ENCODE measurements at places on chromosomes 4 and X.

DNA sequence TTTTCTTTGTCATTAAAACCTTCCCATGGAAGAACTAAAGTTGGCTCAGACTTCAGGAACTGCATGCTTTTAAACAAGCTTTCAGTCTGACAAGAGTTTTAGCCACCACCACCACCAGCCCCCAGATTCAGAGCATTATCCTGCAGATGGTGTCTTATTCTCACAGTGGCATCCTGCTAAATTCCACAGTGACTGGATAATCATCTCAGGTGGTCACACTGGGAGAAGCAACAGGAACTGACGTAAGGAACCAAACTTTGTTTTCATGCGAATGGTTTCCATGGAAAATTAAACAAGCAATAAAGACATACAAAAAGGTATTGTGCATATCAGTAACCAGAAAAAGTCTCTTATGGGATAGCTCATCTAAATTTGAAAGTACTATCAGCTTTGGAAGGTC, 370.7 kb downstream of the FBXW7 start:
- no peak for DNase-seq

- no peak for DNase-seq
Observed at GRCh38 chrX:82092307-82092706, 890.4 kb downstream of the SH3BGRL start.

- DNase-seq = no peak
Observed at GRCh38 chr4:109676886-109677285, 26.4 kb downstream of the CASP6 start.

DNA sequence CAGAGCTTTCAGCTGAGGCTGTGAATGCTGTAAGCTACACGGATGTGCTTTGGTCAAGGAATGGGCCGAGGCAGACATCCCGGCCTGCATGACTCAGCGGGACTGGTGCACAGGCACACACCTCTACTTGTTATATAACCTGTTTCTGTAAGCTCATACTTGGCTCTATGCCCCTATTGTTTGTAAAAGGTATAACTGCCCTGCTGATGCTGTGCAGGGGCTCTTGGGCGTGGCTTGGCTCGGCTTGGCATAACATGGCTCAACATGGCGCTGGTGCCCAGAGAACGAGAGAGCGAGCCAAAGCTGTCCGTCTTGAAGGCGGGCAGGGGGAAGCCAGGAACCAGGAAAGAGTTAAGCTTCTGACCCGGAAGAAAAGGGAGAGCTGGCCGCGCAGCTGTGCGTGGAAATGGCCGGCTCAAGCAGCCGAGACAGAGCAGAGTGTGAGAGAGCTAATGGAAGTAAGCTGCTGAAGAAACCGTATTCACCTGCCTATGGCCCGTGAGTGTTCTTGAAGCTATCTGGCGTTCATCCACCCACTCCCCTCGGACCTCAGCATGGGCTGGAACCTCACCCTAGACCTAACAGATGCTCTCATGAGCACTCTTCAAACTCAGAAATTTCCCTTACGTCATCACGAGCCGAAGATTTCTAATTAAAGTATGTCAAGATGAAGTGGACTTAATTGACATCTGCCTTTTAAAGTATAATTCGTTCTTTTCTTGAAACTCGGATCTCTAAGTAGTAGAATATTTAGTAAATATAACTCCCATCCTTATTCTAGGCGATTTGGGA, 286.3 kb upstream of the AGA start:
- no peak for DNase-seq

DNA sequence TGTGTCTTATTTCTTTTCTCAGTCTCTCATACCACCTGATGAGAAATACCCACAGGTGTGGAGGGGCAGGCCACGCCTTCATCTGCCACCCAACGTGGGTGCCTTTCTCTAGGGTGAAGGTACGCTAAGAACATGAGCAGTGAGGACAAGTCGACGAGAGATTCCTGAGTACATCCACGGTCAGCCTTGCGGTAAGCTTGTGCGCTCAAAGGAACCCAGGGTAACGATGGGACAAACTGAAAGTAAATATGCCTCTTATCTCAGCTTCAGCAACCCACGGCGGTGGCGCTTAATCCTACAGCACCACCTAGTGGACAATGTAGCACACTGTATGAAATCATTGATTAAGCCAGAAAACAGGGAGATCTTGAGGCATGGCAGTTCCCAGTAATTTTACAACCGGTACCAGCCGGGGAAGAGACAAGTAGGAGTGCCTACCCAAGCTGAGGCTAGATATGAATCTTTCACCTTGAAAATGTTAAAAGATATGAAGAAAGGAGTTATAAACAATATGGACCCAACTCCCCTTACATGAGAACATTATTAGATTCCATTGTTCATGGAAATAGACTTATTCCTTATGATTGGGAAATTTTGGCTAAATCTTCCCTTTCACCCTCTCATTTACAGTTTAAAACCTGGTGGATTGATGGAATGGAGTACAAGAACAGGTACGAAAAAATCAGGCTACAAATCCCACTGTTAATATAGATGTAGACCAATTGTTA, 63.0 kb downstream of the ZNF732 start:
- no peak for DNase-seq

- DNase-seq = no peak
Observed at GRCh38 chr4:43271946-43272345, 379.4 kb downstream of the GRXCR1 start.

DNA sequence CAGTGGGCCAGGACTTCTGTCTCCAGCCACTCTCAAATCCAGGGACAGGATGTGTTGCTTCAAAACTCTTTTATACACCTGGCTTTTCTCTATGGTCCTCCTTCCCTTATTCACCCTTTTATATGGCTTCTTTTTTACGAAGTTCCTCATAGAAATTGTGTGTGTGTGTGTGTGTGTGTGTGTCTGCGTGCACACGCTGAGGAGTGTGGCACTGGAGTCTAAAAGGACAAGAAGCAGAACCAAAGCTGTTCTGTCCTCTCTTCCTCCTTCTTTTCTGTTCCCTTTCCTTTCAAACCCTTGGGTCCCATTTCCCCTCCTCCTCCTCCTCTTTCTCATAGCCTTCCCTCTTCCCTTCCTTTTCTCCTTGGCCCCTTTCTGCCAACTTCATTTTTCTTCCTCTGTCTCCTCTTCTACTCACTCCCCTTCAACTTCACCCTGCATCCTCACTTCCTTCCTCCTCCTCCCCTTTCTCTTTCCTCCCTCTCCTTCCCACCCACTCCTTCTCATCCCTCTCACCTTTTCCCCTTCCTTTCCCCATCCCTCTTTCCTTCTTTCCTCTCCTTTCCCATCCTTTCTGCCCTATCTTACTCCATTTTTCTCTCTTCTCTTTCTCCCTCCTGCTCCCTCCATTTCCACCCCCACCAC, 360.5 kb downstream of the MID1IP1 start:
- no peak for DNase-seq
